Activated naive CD8-positive, alpha-beta T cell treated with anti-CD3 and anti-CD28 coated beads for 36 hours (primary cell): ENCODE measurements at places on chromosomes 12 and 14. TPM values are rescaled to one million over a fixed set of nuclear protein-coding genes. Genes with fewer than 3 reads are reported as not detected.

- DNase-seq, result no peak
Observed at GRCh38 chr12:19033244-19033643, 96.3 kb upstream of the PLEKHA5 start.

GRCh38 chr12:72448089-72448488, 175.9 kb downstream of the TRHDE start:
- no peak for DNase-seq

DNA sequence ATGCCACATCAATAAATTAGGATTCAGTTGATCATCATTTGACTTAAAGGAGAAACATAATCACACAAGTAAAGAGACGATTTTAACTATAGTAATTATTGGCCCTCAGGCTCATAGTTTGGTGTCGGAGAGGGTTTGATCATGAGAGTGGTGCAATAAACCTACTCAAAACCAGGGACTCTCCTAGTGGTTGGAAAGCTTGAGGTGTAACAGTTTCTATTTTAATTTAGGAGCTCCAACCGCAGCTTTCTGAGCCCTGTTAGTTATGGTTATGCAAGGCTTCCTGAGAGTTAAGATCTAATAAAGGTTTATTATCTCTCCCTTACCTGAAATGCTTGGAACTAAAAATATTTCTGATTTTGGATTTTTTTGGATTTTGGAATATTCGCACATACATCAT, 36.4 kb downstream of the TMTC2 start:
- no peak for DNase-seq

GRCh38 chr12:44247588-44247987, 411.7 kb downstream of the TMEM117 start:
- DNase-seq, result no peak

DNA sequence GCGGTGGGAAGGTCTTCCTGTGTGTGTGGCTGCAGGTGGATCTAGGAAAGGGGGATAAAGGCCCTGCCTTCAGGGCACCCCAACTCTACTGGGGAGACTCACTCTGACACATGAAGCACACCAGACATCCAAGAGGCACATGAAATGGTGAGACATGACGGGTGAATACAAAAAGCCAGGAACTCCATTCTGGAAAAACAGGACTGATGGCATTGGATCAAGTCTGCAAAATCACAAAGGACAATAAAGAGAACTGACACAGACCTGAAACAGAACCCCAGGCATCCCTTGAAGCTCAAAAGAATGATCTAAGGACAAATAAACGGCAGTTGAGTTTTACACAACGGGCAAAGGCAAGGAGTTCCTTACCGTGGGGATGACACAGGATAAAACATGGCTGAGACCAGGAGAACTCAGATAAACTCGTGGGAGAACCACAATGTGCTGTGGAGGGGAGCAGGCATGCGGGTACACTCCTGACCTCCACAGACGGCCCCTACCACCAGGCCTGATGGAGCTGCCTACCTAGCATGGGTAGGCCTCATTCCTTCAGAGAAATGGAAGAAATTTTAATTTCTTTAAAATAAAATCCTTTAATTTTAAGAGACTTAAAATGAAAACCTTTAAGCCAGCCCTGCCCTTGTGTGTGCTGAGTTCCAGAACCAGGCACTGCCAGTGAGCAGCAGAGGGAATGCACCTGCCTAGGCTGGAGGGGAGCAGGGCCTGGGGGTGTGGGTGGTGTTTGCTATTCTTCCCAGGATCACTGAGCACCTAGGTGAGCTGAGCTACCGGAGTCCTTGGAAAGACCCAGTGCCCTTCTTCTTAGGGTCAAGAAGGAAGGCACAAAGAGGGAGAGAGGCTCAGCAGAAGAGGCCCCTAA, 100.1 kb downstream of the SINHCAF start:
- DNase-seq, result no peak

- DNase-seq, result no peak
Observed at GRCh38 chr14:36019126-36019525, 157.4 kb downstream of the PTCSC3 start.

GRCh38 chr14:46250113-46250703, 401.4 kb downstream of the RPL10L start:
- no peak for DNase-seq

- DNase-seq, result no peak
Observed at GRCh38 chr14:34965912-34966311, 16.9 kb upstream of the SRP54 start.

- no peak for DNase-seq
Observed at GRCh38 chr12:10293151-10293550, 14.5 kb upstream of the KLRD1 start.

DNA sequence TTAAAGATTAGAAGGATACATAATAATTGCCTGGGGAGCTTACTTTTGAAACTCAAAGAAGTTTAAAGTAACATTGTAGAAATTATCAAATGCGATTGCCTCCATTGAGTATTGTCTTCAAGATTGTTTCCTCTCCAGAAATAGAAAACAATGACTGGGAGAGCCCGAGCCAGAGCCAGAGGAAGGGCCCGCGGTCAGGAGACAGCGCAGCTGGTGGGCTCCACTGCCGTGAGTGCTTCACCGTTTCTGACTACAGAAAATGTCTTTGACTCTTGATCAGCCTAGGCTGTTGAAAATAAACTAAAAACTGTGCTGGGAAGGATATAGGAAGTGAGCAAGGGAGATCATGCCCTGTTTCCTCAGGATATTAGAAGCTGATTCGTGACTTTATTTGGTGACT, 4.8 kb downstream of the PIWIL1 start:
- no peak for DNase-seq

DNA sequence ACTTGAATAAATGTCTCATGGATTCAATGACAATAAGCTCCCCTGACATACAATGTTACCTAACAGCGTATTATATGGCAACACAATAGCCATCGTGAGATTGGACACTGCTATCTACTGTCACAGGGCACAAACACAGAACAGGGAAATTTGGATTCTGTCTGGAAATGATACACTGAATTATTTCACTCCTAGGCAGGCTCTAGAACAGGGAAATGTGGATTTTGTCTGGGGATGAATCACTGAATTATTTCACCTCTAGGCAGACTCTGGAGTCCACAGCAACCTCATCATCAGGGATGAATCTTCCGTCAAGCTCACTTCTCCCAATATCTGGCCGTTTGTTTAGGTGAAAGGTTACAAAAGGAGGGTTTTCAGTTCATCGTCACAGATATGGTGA, 288.8 kb downstream of the TMEM132D start:
- DNase-seq, result no peak

DNA sequence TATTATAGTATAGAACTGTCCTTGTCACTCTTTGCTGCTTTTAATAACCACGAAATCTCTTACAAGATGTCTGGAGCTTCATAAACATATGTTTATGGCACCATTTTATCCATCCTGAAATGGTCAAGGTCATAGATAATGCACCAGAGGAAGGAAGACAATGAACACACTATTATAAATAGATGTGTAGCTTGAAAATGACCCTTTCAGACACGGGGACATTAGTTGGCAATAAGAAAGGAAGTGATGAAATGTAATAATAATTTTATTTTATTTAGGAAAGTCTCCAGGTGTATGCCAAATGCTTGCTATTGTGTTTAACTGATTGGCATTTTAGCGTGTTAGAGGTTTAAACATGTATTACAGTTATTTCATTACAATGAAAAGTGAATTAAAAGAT, 36.8 kb upstream of the SLC38A2 start:
- no peak for DNase-seq

- DNase-seq, result no peak
Observed at GRCh38 chr14:60211153-60211552, 37.9 kb upstream of the PPM1A start.

DNA sequence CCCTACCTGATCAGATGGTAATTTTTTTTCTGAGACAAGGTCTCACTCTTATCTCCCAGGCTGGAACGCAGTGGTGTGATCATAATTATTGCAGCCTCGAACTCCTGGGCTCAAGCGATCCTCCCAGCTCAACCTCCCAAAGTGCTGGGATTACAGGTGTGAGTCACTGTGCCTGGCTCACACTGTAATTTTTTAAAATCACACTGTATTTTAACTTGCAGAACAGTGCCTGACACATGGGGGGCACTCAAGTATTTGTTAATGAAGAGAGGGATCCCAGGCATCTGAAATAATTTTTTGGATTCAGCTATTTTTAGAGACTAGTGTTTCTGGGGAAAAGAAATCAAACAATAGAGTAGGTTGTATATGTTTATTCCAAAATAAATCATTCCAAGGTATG, 21.7 kb downstream of the LIMA1 start:
- no peak for DNase-seq

- peak; percentile 60 for DNase-seq
Observed at GRCh38 chr12:57479376-57480115, at the start of gene ARHGAP9. ARHGAP9 (minus strand) TSS chr12:57479866; CDS start chr12:57479406, 460 bp downstream.

DNA sequence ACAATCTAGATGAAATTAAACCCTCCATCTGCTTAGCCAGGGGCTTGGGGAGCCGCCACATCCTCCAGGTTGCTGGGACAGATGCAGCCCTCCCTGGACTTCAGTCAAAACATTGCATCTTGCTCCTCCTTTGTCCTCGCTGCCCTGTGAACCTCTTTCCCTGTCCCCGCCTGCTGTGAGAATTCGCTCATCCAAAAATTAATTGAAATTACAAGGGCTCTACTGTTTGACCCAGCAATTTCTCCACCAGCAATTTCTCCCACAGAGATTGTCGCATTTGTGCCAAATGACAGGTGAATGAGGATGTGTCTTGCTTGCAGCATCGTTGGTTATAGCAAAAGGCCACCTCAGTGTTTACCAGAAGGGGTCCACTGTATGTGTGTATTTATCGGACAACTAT, 5.0 kb upstream of the POP5 start:
- DNase-seq, result no peak

DNA sequence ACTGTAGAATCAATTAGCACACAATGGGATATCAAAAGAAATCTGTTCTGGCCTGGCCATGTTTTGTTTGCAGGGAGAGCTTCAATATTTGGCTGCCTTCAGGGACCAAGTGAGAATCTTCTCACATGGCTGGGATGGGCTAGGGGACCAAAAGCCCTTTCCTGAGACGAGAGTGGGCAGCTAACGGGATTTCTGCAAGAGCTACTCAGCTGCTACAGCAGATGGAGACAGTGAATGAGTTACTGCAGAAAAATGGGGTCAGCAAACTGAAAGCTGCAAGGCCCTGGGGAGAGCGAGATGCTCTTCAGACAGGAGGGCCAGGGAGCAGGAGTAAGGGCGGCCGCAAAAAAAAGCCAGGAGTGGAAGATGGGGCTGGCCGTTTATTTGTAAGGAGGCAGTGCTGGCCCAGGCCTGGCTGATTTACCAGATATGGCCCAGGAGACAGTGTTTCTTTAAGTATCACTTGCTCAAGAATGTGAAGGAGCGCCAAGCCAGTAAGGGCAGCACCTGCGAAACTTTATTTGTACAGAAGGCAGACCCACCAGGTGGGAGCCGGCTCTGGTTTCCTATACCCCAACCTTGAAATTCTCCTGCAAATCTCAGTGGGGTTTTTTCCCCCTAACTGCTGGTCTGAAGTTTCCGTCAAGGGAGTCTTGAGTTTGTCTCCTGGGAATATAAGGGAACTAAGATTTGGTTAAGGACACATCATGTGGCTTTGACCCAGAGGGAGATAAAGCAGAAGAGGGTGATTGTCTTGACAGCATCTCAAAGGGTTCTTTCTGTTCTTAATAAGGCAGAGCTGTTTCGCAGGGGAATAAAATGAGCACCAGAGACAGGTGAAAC, 57.8 kb downstream of the SSH1 start:
- no peak for DNase-seq

- no peak for DNase-seq
Observed at GRCh38 chr12:77218278-77218677, 152.9 kb upstream of the E2F7 start.

- no peak for DNase-seq
Observed at GRCh38 chr12:2151391-2151790, 98.6 kb downstream of the CACNA1C start.

- no peak for DNase-seq
Observed at GRCh38 chr12:89862511-89863445, 154.1 kb upstream of the ATP2B1 start.

GRCh38 chr12:130860311-130860710, 11.6 kb upstream of the RAN start:
- no peak for DNase-seq

DNA sequence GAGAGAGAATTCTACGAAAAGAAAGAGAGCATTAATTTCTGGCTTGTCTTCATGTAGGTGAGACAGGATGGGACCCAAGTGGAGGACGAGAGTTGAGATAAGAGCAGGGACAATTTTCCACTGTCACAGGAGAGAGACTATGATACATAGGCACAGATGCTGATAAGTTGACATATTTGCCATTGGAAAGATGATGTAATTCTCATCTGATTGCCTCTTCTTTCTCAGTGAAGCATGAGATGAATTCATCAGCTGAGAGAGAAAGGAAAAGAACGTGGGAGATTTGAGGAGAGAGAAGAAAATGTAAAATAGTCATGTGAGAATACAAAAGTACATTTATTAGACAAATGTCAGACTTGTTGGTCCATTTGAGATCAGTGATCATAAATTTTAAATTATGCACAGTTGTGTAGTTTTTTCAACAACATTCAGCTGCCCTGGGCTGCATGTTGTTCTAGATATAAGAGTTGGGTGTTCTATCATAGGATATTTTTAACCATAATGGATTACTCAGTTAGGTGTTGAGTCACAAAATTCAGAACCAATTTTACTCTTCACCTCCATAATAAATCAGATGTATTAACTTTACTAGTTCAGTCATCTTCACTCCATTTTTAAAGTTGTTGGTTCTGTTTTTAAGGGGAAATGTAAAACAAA, 222.9 kb downstream of the DPY19L2 start:
- no peak for DNase-seq

DNA sequence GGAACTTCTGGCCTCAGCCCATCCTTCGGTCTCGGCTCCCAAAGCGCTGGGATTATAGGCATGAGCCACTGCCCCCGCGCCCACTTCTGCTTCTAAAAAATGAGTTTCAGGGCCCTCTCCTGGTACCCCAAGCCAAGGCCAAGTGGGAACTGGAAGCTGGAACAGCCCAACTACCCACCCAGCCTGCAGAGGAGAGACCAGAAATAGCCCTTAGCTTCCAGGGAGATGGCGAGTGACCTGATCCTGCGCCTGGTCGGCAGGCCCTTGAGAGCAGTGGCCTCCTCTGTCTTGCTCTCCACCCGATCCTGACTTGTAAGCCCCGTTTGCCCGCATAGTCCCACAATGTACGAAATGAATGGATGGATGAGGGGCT, 31.2 kb upstream of the PLEKHG6 start:
- DNase-seq, result no peak

- DNase-seq, result no peak
Observed at GRCh38 chr14:45526715-45527549, 273.9 kb upstream of the MIS18BP1 start.

GRCh38 chr14:58296726-58297125, 1.6 kb upstream of the ARID4A start:
- DNase-seq, result no peak

IL22 gene
- 0.31 TPM for total RNA-seq

REP15 gene
- total RNA-seq, result 0.20 TPM

KLRD1 gene
- 2.0 TPM for total RNA-seq

CRIP1 gene
- 87.3 TPM for total RNA-seq

BDKRB1 gene
- not detected for total RNA-seq

PDE3A gene
- total RNA-seq, result not detected

BBOF1 gene
- total RNA-seq, result 1.6 TPM

ANG gene
- 1.1 TPM for total RNA-seq

KRT79 gene
- 0.96 TPM for total RNA-seq

RFLNA gene
- total RNA-seq, result not detected

DGKA gene
- total RNA-seq, result 236 TPM

STYK1 gene
- total RNA-seq, result 0.46 TPM

KRT82 gene
- not detected for total RNA-seq
